ENCODE measurements at places on chromosomes 7 and 10.

DNA sequence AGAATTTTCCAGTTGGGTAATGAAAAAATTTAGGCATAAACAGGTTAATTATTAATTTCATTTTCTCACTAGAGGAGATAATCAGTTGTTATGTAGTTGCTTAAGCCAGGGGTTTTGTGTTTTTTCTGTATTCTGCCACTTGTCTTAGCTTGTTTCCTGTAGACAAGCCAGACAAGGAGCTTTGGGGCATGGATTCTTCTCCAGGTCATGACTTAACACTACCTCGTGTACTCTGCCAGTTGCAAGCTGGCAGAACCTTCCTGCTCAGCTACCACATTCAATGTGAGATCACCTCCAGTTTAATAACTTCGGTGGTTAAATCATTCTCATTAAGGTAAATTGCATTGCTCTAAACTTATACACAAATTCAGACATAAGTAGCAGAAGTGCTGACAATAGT lies 1.8 kb downstream of the CCM2 start:
- DNase-seq, result no peak

GRCh38 chr7:90618876-90619275 lies 22.8 kb downstream of the CDK14 start:
- no peak for DNase-seq

DNA sequence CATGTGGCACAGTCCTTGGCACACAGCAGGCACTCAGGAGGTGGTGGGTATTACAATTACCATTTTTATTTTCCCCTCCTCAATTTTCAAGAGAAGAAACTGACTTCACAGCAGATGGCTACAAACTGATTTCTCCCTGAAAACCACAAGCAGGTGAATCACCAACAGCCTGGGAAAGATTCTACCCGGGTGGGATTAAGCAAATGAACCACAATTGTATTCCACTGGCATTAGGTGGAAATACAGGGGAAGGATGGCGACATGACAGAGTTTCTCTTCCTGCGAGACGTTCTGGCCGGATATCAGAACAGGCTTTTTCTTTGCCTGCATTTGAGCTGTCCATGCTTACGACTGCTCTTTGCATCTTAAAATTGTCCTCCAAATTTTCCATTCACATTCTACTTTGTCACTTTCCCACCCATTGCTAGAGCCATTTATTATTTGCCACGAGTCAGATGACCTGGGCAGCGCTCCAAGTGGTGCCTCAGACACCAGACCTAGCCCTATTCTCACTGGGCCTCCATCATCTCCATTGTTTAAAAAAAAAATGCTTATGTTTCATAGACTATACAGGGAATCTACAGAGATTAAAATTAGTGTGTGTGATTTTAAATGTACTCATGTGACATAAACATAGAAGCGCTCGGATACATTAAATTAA lies 4.6 kb downstream of the DENND11 start:
- DNase-seq, result no peak

- no peak for DNase-seq
These were observed 144.0 kb upstream of the RET start for GRCh38 chr10:42932735-42933447.

DNA sequence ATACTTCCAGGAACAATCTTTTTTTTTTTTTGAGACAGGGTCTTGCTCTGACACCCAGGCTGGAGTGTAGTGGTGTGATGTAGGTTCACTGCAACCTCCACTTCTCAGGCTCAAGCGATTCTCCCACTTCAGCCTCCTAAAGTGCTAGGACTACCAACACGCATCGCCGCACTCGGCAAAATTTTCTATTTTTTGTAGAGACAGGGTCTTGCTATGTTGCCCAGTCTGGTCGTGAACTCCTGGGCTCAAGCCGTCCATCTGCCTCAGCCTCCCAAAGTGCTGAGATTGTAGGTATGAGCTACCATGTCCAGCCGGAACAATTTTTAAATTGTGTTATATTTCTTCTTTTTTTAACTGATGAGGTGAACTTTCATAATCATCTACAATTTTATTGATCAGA lies 2.1 kb downstream of the ZNF511 start:
- no peak for DNase-seq

DNA sequence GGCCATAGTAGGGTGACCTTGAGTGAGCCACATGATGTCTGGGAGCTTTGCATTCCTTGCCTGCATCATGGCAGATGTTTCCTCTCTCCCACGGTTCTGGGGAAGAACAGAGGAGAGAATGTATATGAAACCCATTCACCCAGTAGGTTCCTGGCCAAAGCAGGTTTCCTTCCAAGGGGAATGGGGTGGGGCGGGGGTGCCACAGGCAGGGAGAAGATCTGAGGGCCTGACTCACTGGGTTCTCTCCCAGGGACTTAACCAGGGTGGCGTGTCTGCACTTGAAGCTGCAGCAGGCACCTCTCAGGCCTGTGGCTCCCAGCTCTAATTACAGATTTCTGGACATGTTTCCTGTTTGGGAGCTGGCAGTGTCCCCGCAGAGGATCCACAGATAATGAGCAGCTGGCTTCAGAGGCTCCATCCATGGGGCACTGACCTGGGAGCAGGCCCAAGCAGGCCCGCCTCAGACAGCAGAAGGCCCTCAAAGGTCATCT lies 50.2 kb upstream of the ZMIZ1 start:
- DNase-seq, result no peak

DNA sequence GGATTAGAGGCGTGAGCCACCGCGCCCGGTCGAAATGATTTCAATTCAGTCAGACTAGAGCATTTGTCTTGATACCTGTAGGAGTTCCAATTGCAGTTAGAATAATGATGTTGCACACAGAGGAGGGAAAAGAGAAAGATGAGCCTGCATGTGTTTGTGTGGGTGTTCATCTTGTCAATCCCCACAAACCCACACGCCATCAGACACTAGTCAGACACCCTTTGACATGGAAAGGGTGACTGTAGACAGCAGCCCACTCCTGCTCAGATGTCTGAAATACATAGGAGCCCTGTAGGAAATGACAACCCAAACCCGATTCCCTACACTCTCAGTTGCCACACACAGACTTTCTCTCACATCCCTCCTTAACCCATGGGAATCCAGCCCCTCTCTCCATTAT lies 92.0 kb downstream of the ABLIM1 start:
- DNase-seq, result no peak

GRCh38 chr10:110083884-110084283 lies 76.1 kb downstream of the ADD3 start:
- DNase-seq, result no peak

GRCh38 chr7:47666164-47666862 lies 84.4 kb upstream of the TNS3 start:
- DNase-seq, result no peak

DNA sequence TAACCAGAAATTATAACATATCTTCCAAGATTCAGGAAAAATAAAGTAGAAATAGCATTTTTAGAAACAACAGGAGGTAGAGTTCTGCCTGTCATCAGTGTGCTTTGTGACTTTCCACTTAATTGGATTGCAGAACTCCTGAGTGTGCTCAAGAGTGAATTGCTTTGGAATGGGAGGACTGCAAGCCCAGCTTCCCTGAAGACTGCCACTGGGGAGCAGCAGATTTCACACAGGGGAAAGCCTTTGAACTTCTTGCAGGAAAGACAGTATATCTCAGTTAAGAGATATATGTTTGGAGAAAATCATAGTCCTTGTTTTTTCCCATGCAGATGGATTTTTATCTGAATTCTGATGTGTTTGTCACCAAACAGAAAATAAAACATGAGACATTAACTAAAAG lies 124.5 kb downstream of the TMEM168 start:
- no peak for DNase-seq

- DNase-seq, result no peak
These were observed 180.2 kb upstream of the FZD1 start for GRCh38 chr7:91083855-91084644.

- peak; percentile 62 for DNase-seq
These were observed 150.6 kb downstream of the CACNB2 start for GRCh38 chr10:18290651-18291313.

GRCh38 chr10:70359017-70359550 lies 23.3 kb downstream of the LRRC20 start:
- DNase-seq, result no peak

DNA sequence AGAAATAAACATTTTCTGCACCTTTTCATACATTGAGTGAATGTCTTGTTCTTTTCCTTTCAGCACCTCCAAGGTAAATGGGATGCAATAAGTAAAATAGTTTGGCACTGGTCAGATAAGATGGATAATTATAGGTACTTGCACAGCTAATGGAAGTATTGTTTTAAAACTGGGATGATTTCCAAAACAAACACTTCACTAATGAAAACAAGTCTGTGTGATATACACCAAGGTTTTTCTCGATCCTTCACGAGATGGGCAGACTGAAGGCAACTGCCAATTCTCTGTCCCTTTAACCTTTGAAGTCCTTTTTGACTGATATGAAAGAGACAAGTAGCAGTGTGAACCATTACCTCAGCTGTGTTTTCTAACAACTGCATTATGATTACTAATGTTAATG lies 423.8 kb downstream of the GFRA1 start:
- DNase-seq, result no peak

DNA sequence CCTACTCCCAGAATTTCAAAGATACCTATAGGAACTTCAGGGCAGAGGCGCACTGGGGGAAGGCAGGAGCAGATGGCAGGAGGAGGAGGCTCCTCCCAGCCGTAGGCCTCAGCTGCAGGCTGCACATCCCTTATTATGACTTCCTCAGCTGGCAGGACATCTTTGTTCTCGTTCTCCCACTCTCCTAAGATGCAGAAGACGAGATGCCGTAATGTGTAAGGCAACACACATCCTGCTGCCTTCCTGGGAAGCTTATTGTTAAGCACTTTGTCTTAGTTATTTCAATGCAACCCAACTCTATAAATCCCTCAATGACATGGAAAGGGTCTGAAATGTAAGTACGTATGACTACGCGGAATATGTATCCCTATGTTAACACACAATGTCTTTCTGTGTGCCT lies 599.8 kb upstream of the MGMT start:
- DNase-seq, result no peak

GRCh38 chr7:94054130-94054529 lies 50.0 kb upstream of the BET1 start:
- DNase-seq, result no peak

DNA sequence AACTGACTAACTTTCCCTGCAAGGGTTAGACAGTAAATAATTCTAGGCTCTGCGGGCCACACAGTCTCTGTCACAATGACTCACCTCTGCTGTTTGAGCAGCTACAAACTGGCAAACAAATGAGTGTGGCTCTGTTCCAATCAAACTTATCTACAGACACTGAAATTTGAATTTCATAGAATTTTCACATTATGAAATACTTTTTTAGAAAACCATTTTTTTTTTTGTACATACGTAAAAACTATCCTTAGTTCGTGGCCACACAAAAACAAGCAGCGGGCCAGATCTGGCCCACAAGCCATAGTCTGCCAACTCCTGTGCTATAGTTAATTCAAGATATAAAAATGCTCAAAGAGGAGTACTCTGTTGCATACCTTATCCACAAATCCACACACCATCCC lies 32.6 kb downstream of the PIP4K2A start:
- no peak for DNase-seq

DNA sequence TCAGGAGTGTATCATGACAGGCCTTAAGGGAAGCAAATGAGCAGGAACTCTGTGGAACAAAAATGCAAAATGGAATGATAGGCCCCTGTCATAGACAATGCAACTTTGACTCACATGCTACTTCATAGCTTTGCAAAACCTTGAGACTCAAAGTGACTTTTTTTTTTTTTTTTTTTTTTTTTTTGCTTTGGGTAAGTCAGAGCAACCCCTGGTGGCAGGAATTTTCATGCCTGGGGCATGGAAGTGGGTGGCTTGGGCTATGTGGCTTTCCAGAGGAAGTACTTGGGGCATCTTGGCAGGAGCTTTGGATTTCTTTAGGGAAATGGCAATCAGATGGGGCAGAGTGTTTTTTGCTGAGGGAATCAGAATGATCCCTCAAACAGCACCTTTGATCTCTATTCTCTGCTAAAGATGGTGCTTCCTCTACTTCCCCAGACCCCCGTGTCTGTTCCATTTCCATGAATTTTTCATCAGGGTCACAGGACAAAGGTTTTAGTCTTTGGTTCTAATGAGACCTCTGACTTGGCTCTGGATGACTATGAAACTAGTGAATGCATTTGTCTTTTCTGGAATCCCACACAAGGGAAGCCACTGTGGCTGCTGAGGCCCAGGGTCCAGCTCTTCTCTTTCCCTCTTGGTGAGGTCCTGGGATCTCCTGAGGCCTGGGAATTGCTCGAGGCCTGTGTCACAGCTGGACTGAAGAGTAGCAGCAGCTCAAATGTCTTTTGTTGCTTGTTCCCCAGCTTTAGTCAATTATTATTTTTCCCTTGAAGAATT lies 62.8 kb downstream of the TACC2 start:
- DNase-seq, result no peak

DNA sequence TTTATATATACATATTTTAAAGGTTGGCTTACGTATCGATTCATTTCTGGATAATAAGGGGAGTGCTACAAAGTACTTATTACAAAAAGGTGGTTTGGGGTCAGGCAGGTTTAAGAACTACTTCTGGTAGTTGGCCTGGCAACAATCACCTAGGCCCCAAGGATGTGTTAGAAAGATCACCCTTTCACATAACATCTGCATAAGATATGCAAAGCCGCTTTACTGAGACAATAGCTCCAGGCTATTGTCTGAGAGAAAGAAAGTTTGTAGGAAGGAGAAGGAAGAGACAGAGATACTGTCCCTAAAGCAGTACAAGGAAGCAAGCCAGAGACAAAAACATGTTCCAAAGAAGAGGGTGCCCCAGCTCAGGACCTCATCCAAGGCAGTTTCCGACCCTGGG lies 6.2 kb downstream of the PAXIP1 start:
- no peak for DNase-seq

- DNase-seq, result no peak
These were observed 658.1 kb upstream of the MGMT start for GRCh38 chr10:128808921-128809440.

- DNase-seq, result no peak
These were observed 434.7 kb downstream of the TNS3 start for GRCh38 chr7:47147213-47147631.

- DNase-seq, result no peak
These were observed 1.2 kb downstream of the CCDC6 start for GRCh38 chr10:59905066-59905730.

GRCh38 chr10:11610166-11610825 lies 1.2 kb downstream of the USP6NL start:
- no peak for DNase-seq

GRCh38 chr7:601595-602340 lies 82.1 kb upstream of the PDGFA start:
- no peak for DNase-seq

DNA sequence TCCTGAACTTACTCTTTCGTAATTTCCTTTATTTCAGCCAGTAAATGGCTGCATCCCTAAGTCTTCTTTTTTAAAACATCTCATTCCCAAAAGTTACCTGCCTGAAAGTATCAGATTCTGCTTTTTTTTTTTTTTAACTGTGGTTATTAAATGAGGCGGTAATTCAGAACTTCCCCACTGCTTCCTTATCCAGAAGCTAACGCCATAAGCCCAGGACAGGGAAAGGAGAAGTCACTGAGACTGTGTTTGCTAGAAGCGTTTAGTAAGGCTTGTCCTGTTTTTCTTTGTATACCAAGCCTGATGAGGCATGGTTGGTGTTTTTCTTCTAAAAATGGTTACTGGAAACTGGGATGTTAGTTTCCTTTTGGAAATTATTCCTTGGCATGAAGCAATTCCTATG lies 197.8 kb downstream of the CELF2 start:
- no peak for DNase-seq

GRCh38 chr7:50431316-50431715 lies 18.8 kb downstream of the FIGNL1 start:
- DNase-seq, result no peak
